NCI-H1417 (cell line): ENCODE measurements at places on chromosomes 1 and 21.

DNA sequence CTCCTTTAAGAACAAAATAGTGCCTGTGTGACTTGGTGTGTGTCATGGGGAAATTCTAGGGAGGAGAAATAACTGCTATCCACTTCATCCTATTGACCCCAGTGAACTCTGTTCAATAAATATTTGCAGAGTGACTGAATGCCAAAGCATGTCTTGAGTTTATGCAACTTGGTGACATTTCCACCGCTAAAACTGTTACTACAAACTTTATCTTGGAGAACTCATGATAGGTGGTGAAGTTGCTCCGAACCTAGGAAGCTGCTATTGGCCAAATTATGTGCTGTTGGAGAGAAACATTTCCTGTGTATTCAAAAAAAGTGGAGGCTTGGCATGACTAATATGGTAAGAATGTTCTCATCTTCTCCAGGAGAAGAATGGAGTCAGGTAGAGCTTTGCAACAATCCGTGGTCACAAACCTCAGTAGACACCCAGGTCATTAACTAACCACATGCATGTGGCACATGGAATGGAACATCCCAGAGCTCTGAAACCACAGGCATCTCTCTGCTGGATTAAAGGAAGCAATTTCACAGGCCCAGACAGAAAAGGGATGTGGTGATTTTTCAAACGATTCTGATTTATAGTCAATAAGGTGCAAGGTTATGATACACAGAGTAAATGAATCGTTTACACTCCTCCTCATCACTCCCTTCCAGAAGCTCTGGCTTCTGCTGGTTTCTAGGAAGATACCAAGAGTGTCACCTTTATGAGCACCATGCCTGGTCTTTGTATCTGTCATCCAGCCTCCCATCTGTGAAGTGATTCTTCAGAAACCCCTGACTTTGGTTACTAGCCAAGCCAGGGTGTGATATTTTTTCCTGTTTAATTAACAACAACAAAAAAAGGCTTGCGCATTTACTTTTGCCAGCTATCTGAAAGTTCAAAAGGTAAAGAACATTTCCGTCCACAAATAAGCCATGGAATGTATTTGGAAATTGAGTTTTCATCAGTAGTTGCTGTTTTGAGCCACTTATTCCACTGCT lies 361.1 kb downstream of the TGFB2 start:
- DNase-seq, result no peak

GRCh38 chr1:109629372-109630030 lies 9.9 kb downstream of the AMPD2 start:
- DNase-seq, result no peak

GRCh38 chr1:46735708-46736324 lies 16.9 kb upstream of the EFCAB14 start:
- DNase-seq, result no peak

- DNase-seq, result peak; percentile 89
These were observed 600.5 kb downstream of the USP25 start for GRCh38 chr21:16330082-16330907.

DNA sequence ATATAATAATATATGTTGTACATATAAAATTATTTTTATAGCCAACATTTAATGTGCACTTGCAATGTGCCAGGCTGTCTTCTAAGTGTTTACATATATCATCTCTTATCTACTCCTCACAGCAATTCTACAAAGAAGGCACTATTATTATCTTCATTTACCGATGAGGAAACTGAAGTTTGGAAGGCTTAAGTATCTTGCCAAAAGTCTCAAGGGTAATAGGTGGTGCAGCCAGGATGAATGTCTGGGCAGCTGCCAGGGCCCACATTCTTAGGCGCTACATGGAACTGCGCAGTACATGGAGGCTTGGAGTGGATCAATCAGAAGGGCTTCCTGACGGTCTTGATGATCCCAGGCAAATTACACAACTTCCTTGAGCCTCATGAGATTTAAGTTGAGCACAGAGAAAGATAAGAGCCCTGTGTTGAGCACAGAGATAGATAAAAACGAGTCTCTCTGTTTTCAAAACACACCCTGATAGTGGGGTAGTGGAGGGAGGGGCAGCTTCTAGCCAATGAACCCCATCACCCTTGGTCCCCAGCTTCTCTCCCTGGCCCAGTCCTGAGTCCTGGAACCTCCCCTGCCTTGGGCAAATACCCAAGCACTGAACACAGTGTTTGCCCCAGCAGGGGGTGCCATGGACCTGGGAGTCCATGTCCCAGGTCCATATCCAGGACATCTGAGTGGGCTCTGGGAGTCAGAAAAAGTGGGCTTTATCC lies 9.2 kb downstream of the POU3F1 start:
- no peak for DNase-seq

DNA sequence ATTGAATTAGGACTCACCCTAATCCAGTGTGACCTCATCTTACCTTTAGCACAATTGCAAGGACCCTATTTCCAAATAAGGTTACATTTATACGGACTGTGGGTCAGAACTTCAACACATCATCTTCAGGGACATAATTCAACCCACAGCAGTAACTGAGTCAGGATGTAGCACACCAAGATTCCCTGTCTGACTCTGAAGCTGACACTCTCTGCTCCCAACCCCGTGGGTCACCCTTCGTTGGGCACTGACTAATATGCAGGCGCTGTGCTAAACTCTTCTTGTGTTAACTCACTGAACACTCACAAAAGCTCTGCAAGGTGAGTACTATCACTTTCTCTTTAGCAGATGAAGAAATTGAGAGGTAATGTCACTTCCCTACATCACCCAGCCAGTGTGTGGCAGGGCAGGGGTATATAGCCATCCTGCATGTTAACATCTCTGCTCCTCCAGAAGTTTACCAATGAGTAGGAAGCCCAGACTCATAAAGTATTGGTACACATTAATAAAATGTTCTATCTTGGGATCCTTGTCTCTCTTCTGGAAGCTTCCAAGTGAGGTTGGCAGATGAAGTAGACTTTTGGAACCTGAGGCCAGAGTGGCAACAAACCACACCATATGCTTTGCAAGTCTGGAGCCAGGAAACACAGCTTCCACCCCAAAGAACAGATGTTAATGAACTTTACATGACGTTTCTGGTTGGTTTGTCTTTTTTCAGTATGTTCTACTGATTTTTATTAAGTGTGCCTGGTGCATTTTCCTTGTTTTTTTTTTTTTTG lies 139.2 kb upstream of the KLHDC7A start:
- no peak for DNase-seq

- no peak for DNase-seq
These were observed 277.9 kb downstream of the MATN1 start for GRCh38 chr1:30445449-30445848.

GRCh38 chr21:31623664-31624063 lies 35.8 kb upstream of the SOD1 start:
- DNase-seq, result no peak

DNA sequence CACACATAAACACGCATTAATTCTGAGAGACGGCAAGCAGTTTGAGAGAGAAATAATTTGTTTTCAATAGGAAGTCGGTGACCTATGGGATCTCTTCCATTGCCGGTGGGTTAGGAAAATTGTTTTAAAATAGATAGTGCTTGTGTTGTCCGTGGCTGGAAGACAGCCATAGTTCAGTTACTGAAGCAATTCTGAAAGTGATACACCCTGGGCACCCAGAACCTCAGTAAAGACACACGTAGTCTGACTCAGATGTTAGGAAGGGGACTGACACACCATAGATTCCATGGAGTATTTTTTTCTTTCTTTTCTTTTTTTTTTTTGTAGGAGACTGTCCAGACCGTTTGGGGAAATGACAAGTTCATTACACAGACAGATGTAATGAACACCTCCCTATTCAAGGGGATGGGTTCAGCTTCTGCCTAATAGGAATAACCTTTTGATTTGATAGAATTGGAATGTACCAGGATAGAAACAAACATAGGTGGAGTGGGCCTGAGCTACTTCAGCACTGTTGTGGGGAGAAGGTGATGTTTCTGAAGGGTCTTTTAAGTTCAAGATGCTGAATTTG lies 1.6 kb downstream of the C1orf21 start:
- no peak for DNase-seq

DNA sequence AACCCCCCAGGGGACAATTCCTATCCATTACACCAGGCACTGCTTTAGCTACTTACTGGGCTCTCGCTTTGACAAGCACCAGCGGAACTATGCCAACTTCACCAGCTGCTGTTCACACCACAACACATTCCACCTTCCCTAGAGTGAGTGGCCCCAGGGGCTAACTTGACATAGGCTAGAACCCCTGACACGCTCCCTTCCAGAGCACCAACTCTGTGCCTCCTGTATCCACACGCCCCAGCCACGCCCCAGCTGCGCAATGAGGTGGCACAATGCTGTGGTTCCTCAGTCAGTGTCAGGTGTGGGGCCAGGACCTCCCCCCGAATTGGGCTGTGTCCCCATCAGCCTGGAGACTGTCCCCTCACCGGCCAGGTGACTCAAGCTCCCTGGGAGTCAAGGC lies 11.7 kb upstream of the FGR start:
- no peak for DNase-seq

- DNase-seq, result no peak
These were observed 28.4 kb downstream of the FCRL5 start for GRCh38 chr1:157523774-157524493.

DNA sequence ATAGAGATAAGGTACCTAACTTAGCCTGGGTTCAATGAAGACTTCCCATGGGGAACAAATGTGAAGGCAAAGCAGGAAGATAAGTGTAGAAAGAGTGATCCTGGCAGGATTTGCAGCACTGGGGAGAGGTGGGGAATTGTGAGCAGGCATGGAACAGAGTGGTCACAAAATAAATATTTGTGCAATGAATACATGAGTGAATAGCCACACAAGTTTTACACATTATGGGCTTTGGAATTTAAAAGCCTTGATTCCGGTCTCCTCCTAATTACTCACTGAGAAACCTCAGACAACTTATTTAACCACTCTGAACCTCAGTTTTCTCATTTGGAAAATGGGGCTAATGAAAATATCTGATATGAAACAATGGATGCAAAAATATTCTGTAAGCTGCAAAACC lies 148.3 kb downstream of the ELAVL4 start:
- no peak for DNase-seq

DNA sequence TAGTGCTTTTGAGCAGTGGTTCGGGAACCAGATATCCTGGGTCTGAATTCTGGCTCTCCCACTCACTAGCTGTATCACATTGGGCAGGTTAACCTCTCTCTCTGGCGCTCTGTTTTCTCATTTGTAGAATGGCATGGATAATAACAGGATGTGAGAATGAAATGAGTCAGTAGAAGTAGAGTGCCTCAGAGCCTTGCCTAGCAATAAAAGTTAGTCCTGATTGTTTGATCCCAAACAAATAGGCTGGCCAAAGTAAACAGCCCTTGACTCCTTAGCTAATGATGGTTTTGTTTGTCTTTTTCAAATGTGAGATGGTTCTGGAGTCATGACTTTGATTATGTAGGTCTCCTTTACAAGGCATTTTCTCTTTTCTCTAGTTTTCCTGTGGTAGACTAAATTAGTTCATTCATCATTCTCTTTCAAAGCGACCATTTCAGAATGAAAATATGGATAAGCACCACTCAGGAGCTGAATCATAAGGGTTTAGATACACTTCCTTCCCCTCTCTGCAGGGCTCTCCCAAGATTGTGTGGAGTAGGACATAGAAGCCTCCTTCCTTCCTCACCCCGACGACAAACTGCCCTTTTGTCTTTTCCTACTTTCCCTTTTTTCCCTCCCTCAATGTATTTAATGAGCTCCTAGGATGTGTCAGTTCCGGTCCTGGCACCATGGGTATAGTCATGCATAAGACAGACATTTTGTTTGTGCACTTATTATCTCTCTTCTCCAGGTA lies 23.1 kb downstream of the KIAA0040 start:
- peak; percentile 70 for DNase-seq

DNA sequence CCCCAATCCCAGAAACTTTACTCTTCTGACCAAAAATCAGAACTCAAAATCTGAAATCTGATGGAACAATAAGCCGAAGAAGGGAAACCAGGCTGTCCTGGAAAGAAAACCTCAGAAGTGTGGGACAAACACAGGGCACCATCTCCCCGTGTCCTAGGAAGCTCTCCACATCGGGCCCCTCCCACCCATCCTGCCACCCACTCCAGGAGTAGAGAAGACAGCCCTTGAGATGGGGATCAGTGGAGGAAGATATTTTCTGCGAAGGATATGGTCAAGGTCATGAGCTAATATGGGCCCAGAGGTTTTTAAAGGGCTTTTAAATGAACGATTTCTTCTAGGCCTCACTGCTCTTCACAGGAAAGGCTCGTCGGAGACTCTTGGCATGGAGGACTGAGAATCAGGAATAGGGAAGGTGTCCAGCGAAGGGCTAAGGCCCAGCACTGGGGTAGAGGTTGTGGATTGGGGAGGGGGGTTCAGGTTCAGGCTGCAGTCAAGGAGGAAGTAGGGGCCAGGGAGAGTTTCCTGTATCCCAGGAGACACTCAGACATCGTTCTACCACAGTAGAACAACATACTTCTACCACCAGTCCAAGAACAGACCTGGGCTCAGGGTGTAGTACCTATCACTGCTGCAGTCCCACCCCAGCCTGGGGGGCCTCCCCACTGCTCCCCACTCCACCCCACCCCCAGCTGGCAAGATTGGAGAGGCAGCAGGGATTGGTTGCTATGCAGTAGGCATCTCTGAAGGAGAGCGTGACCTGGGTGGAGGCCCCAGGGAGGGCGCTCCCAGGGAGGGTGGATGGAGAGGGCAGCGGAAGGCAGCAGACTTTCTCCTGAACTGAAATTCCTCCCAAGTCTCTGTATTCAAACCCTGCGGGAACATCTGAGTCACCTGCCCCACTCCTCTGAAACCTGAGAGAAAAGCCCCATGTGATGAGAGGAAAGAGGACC lies 1.2 kb upstream of the S100A5 start:
- no peak for DNase-seq

DNA sequence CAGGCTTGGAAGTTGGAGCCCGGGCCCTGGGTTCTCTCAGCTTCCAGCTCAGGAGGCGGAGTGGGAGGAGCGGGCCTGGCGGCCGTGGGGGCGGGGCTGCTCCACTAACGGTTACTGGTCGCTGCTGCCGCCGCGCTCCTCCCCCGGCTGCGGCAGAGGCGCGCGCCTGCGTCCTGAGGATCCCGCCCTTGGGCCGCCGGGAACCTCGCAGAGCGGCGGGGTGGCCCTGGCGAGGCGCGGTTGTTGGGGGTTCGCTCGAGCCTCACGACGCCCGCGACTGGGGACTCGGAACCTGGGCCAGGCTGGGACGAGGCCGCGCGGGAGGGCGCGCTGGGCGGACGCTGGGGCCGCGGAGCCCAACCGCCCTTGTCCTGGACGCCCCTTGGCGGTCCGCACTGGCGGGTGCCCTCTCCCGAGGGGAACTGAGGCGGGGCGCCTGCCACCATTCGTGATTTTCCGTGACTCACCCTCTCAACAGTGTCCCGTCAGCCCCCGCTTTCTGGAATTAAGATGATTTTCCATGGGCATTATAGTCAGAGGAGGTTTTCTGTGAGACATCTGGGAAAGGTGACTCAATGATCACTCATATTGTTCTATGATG lies 34.1 kb downstream of the OR2G3 start:
- DNase-seq, result no peak

- peak; percentile 38 for DNase-seq
These were observed 622.3 kb downstream of the PTPRU start for GRCh38 chr1:29858646-29859045.
